ENCODE measurements at places on chromosomes 2 and 18.

DNA sequence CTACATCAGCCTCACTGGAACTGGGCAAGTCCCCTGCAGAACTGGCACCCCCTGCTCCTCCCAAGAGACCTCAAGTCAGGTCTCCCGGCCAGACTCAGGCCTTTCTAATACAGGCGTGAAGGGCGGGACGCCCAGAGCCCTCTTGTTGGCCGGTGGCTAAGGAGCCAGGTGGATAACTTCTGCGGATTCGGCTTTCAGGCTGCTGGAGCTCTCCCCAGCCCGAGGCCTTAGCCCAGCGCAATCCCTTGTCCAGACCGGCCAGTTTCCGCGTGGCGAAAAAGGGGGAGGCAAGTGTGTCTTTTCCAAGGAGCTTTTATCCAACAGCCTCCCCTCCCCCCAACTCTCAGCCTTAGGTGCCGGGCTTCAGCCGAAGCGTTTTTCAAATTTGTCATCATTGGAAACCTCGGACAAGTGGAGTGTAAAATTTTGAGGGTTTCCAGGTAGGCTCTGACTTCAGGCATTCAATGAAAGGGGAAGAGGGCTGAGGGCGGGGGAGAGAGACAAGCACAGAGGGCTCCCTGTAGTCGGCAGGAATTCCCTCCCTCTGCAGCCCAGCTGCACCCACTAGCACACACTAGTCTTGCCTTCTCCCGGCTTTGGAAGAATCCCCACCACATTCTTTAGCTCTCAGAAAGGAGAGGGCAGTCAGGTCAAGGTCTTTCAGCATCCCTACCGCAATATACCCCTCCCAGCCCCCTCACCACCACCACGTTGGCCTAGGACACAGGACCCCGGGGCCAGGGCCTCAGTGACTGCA is 9.5 kb upstream of the SATB2 start:
- no peak for DNase-seq

DNA sequence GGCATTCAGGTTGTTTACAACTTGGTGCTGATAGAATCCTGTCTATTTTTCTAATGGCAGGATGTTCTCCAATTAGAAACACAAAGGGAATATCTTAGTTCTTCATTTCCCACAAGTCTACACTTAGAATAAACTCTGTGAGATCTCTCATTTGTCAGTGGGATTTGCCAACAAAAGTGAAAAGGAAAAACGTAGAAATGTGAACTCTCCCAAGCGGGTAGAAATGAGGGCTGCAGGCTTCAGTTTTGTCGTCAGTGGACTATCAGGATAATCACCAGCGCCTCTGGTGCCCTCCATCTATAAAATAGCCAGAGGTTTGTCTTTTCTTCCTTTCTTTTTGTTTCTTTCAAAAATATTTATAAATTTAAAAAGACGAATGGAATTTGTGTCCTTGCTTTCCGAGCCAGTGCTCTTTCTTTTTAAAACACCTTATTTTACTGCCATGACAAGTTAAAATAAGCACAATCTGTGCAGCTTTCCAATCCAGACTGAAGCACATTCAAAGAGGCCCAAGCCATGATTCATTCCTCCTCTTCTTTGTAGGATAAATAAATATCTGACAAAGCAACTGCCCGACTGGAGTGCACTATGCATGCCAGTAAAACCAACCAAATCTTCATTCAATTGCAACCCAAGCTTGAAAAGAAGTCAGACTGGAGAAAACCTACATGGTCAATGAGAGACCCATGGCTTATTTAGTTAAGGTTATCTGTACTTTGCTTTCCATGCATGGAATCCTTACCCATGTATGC is 185.8 kb downstream of the ANKRD44 start:
- no peak for DNase-seq

DNA sequence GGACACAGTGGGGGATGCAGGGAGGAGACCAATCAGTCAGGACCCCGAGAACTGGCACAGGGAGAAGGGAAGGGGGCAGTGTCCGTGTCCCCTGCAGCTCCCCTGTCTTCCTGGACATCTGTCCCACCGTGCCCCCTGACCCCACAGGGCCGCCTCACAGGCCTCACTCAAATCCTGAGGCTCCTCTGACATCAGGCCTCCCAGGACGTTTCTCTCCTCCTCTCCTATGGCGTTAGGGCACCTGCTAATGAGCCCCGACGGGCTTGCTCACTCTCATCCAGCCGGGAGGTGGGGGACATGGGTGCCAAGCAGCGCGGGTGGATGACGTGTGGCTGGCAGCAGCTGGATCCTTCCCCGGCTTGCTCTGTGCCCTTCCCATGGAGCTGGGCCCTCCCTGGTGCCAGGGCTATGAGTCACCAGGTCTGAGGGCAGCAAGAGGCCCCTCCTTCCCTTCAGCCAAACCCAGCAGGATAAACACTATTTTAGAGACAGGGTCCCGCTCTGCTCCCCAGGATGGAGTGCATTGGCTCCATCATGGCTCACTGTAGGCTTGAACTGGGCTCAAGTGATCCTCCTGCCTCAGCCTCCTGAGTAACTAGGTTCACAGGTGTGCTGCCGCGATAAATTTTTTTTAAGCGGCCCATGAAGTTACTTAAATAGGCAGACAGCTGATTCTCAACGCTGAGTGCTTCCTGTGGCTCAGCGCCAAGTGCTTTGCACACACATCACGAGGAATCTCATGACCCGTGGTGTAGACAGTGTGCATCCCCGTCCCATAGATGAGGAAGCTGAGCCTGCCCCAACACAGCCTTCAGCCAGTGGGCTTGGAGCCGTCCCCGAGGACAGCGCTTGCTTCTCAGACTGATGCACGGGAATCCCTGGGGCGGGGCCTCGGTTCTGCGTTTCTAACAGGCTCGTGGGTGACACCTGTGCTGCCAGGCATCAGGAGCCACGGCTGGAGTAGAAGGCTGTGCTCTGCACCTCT is 64.5 kb upstream of the HDAC4 start:
- no peak for DNase-seq

DNA sequence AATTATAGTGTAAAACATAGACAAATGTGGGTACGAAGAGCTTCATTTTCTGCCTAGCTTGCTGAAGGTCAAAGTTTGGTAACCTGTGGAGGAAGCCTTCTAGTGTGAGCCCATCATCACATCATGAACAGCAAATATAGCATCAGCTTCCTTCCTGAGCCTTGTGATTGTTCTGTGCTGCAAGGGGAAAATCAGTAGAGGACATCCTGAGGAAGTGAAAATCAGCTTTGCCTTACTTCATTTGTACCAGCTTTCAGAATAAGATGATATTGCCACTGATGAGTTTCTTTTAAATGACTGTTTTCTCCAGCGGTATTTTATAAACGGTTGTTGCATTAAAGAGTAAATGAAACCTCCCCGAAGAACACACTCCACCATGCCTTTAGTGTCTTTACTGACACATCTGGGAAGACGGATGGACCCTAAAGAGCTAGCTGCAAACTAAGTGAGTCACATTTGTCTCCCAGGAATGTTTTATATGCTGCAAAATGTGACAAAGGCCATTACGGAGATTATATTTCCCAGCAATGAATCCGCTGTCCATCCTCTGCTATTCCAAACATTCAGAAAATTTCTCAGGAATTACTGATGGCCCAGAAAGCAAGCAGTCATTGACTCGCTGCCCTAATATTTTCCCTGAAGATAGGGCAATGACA is 1272.8 kb downstream of the SUCLG1 start:
- no peak for DNase-seq
